ENCODE measurements at places on chromosomes 1 and 21.

DNA sequence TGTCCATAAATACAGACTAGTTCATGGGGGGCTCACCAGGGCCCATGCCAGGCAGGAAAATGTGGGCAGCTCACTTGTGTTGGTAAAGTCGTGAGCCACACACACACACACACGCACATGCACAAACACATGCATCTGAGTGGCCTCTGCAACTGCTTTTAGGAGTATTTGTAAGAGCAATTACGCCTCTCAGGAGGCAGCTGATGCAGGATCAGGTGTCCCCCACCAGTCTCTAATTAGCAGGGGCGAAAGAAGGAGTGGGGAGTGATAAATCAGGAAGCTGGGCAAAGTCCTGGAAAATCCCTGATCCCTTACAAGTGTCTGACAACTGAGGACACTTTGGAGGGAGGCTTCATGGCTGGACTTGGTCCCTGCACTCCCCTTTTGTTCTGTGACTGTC is 5.7 kb upstream of the IVL start:
- no peak overlapping the region for H3K27ac ChIP-seq
- DNase-seq: no peak
- no peaks in the 10 kb centered on the region for H3K4me1 ChIP-seq
- H3K27me3 ChIP-seq: no peaks in the 10 kb centered on the region

DNA sequence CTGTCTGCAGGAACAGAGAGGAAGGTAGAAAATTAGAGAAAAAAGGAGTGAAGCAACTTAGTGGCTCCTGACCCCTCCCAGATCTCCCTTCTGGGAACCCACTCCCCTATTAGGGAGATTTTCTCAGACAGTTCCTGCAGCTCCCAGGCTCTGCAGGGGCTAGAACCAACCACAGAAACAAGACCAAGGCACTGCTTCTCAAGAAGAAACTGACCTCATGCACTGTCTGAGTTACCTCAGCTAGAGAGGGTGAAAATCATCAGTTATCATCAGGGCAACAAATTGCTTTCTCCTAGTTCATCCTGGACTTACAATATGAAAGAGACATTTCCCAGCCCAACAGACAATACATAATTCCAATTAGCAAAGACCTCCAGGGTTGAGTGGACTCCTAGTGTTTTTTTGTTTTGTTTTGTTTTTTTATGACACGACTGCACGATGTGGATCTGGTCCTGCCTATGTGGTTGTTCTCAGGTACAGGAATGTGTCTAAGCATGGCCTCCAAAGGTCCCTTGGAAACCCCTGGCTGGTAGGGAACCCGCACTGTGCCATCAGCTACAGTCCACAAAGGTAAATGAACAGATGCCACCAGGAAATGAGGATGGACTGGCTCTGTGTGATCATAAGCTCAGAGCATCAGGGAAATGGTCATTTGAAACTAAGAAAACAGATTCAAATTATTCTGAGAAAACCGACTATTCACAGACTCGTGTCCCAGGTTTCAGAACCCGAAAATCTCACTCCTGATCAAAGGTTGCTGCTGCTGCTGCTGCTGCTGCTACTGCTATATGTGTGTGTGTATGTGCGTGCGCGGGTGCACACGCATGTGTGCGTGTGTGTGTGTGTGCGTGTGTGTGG is 65.3 kb downstream of the LAMC2 start:
- H3K4me1 ChIP-seq: no peaks in the 10 kb centered on the region
- H3K36me3 ChIP-seq: no peaks in the 10 kb centered on the region
- H3K27ac ChIP-seq: no peak overlapping the region
- H3K4me3 ChIP-seq: no peak overlapping the region

- H3K27me3 ChIP-seq: no peaks in the 10 kb centered on the region
- no peak for DNase-seq
- H3K4me1 ChIP-seq: no peaks in the 10 kb centered on the region
- H3K36me3 ChIP-seq: no peaks in the 10 kb centered on the region
Measured at GRCh38 chr1:110811529-110811928, 61.4 kb upstream of the CD53 start.

DNA sequence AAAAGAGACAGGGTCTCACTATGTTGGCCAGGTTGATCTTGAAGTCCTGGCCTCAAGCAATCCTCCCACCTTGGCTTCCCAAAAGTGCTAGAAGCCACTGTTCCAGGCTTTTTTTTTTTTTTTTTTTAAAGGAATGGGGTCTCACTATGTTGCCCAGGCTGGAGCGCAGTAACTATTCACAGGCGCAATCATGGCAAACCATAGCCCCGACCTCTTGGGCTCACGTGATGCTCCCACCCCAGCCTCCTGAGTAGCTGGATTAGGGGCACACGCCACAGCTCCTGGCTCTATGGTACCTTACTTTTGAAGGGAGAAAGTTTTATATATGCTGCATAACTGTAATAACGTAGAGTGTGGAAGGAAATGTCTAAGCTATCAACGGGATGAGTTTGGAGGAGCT is 5.7 kb upstream of the ATP13A2 start:
- peaks cover 6% of the 10 kb centered on the region for H3K4me1 ChIP-seq
- DNase-seq: no peak
- H3K4me3 ChIP-seq: no peak overlapping the region
- H3K27ac ChIP-seq: no peak overlapping the region
- peaks cover 43% of the 10 kb centered on the region for H3K36me3 ChIP-seq
- H3K27me3 ChIP-seq: no peaks in the 10 kb centered on the region

DNA sequence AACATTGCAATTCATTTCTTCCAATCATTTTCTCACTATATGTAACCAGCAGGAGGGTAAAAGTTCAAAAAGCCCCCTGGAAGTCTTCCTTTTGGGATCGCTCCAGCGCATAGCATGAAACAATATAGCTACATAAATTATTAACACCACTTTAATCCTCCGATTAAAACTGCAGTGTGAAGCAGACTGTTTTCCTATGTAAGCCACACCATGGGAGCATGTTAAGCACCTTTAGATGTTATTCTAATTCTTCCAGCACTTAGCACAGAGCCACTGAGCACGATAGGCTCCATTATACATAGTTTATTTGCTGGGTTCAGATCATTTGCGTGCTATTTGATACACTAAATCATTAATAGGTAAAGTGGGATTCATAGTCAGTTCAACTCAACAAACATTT is 18.4 kb upstream of the GADD45A start:
- no peaks in the 10 kb centered on the region for H3K4me1 ChIP-seq
- H3K4me3 ChIP-seq: no peak overlapping the region
- no peaks in the 10 kb centered on the region for H3K27me3 ChIP-seq
- DNase-seq: no peak
- H3K27ac ChIP-seq: no peak overlapping the region

GRCh38 chr1:117318011-117318410 is 49.2 kb upstream of the MAN1A2 start:
- no peak overlapping the region for H3K27ac ChIP-seq
- no peaks in the 10 kb centered on the region for H3K36me3 ChIP-seq
- H3K27me3 ChIP-seq: no peaks in the 10 kb centered on the region
- peaks cover 3% of the 10 kb centered on the region for H3K4me1 ChIP-seq
- DNase-seq: no peak
- no peak overlapping the region for H3K4me3 ChIP-seq

DNA sequence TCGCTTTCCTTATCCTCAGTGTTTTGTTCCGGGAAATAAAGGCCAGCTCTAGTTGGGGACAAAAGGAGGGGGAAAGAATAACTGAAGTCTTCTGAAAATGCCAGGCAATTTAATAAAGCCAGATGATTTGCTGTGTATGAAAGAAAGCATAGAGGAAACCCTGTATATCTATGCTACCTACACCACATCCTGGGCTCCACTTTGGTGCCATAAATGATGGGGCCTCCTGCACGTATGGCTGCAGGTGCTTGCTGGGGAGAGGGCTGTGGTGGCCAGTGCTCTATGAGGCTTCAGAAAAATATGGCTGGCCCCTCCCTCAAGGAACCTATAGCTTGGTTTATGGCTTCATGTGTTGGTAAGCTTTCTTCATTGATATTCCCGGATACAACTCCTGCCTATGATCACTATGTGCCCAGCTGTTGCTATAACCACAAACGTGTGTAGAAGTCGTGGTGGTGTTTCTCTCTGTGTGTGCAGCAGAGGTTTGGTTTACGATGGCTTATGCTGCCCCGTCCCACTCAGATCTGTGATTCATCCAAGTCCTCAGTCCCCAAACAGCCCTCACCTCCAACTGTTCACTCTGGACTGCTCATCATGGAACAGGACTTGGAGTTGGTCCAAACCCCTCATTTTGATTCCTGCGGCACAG is 59.5 kb downstream of the BACE2 start:
- DNase-seq: no peak
- H3K4me1 ChIP-seq: no peaks in the 10 kb centered on the region
- no peak overlapping the region for H3K27ac ChIP-seq
- peaks cover 20% of the 10 kb centered on the region for H3K36me3 ChIP-seq
- H3K27me3 ChIP-seq: no peaks in the 10 kb centered on the region

- H3K4me3 ChIP-seq: no peak overlapping the region
- no peak overlapping the region for H3K27ac ChIP-seq
- peaks cover 2% of the 10 kb centered on the region for H3K4me1 ChIP-seq
- peaks cover 52% of the 10 kb centered on the region for H3K36me3 ChIP-seq
- DNase-seq: no peak
Measured at GRCh38 chr1:39478126-39478915, 13.1 kb upstream of the BMP8A start.

GRCh38 chr1:234769986-234770795 is 160.2 kb upstream of the IRF2BP2 start:
- H3K27ac ChIP-seq: no peak overlapping the region
- no peaks in the 10 kb centered on the region for H3K36me3 ChIP-seq
- H3K4me1 ChIP-seq: peaks cover 28% of the 10 kb centered on the region
- DNase-seq: peak; percentile 51
- no peak overlapping the region for H3K4me3 ChIP-seq
- H3K27me3 ChIP-seq: no peaks in the 10 kb centered on the region

GRCh38 chr1:109616391-109616790 is 3.0 kb downstream of the GNAT2 start:
- no peaks in the 10 kb centered on the region for H3K36me3 ChIP-seq
- no peak for DNase-seq
- H3K27me3 ChIP-seq: no peaks in the 10 kb centered on the region
- H3K4me3 ChIP-seq: no peak overlapping the region
- H3K27ac ChIP-seq: peak overlapping the region; percentile 67
- peaks cover 25% of the 10 kb centered on the region for H3K4me1 ChIP-seq

DNA sequence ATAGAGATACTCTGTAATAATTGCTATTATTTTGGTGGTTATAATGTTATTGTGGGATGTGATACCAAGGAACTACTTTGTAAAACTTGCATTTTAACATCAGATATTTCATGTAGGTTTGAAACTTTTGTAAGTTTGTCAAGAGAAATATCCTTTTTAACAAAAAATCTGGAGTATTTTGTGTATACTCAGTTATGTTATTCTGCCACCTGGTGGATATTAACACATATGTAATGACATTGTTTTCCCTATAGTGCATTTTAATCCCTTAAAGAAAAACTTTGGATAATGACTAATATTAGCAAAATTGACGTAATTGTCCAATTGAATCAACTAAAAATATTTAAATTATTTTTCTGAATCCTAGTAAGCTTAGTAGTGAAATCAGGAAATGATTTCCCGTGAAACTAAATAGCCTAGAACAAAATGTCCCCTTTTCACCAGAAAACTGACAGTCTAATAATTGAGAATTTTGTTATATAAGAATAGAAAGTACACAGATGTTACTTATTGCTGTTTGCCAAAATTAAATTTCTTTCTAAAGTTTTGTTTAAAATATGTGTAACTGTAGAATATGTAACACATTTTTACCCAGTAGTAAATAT is 39.6 kb downstream of the KCTD3 start:
- no peak overlapping the region for H3K4me3 ChIP-seq
- peaks cover 10% of the 10 kb centered on the region for H3K36me3 ChIP-seq
- no peaks in the 10 kb centered on the region for H3K27me3 ChIP-seq
- H3K4me1 ChIP-seq: no peaks in the 10 kb centered on the region
- no peak for DNase-seq

- peak overlapping the region; percentile 96 for H3K27ac ChIP-seq
- H3K4me1 ChIP-seq: peaks cover 85% of the 10 kb centered on the region
- no peak for DNase-seq
- peak overlapping the region; percentile 38 for H3K4me3 ChIP-seq
- peaks cover 48% of the 10 kb centered on the region for H3K36me3 ChIP-seq
Measured at GRCh38 chr1:11788549-11789053, 17.2 kb downstream of the MTHFR start.

GRCh38 chr1:181140398-181140797 is 51.9 kb downstream of the IER5 start:
- no peak overlapping the region for H3K27ac ChIP-seq
- no peak overlapping the region for H3K4me3 ChIP-seq
- no peaks in the 10 kb centered on the region for H3K36me3 ChIP-seq
- no peak for DNase-seq

DNA sequence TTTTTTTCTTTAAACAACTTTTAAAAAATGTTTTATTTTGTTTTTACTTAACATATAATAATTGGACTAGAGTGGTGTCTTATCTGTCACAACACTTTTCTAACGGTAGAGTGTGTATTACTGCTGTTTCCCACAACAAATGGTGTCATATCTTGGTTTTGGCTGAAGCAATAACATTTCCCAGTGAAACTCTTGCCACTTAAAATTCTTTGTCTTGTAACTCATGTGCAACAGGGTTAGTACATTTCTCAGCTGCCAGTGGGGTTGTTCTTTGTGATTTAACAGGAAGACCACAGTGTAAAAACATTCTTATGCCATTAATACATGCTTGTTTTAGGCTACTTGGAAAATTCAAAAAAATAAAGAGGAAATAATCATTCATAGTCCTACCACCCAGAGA is 43.5 kb downstream of the ALPL start:
- H3K27me3 ChIP-seq: peaks cover 7% of the 10 kb centered on the region
- H3K27ac ChIP-seq: no peak overlapping the region
- H3K4me1 ChIP-seq: peaks cover 5% of the 10 kb centered on the region
- DNase-seq: no peak
- no peak overlapping the region for H3K4me3 ChIP-seq

- H3K27ac ChIP-seq: no peak overlapping the region
- no peaks in the 10 kb centered on the region for H3K27me3 ChIP-seq
- no peaks in the 10 kb centered on the region for H3K36me3 ChIP-seq
- H3K4me3 ChIP-seq: no peak overlapping the region
- DNase-seq: peak; percentile 11
Measured at GRCh38 chr1:114075546-114076242, 78.0 kb downstream of the SYT6 start.

- peaks cover 28% of the 10 kb centered on the region for H3K36me3 ChIP-seq
- no peak for DNase-seq
- H3K4me1 ChIP-seq: no peaks in the 10 kb centered on the region
- H3K27me3 ChIP-seq: no peaks in the 10 kb centered on the region
Measured at GRCh38 chr21:43034101-43034500, 41.5 kb downstream of the CBS start.

DNA sequence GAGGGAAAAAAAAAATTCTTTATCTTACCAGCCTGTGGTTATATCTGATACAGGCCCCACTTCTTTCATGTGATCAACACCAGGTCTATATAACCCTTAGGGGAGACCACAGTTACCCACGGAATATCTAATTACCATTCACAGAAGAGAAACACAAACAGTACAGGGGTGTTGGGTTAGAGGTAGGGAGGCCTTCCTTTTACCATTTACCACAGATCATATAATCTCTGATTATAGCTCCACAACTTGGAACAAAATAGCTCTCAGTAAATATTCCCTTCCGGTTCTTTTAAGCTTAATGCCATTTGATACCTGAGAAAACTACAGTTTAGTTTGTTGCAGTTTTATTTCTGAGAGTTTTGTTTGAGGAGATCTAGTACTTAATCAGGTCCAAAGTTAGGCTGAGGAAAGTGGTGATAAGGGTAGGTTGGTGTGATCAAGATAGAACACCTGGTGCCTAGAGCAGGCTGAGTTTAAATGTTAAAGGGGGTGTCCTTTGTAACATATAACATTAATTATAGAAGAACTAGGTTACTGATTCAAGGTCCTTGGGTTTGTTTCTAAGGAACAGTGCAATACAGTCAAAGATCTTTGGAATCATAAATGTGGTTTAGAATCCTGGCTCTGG is 14.1 kb downstream of the EPB41 start:
- H3K4me1 ChIP-seq: no peaks in the 10 kb centered on the region
- no peak for DNase-seq
- no peaks in the 10 kb centered on the region for H3K27me3 ChIP-seq
- H3K4me3 ChIP-seq: no peak overlapping the region
